Fibroblast of gingiva (primary cell): ENCODE measurements at places on chromosomes 5 and 9.
A peak's percentile ranks its signal among the peaks of the same experiment; 100 is the strongest.

GRCh38 chr5:134175921-134176510 lies 734 bp downstream of the SKP1 start:
- DNase-seq = no peak

- no peak for DNase-seq
Measured at GRCh38 chr5:105617436-105618215, 2053.1 kb downstream of the EFNA5 start.

DNA sequence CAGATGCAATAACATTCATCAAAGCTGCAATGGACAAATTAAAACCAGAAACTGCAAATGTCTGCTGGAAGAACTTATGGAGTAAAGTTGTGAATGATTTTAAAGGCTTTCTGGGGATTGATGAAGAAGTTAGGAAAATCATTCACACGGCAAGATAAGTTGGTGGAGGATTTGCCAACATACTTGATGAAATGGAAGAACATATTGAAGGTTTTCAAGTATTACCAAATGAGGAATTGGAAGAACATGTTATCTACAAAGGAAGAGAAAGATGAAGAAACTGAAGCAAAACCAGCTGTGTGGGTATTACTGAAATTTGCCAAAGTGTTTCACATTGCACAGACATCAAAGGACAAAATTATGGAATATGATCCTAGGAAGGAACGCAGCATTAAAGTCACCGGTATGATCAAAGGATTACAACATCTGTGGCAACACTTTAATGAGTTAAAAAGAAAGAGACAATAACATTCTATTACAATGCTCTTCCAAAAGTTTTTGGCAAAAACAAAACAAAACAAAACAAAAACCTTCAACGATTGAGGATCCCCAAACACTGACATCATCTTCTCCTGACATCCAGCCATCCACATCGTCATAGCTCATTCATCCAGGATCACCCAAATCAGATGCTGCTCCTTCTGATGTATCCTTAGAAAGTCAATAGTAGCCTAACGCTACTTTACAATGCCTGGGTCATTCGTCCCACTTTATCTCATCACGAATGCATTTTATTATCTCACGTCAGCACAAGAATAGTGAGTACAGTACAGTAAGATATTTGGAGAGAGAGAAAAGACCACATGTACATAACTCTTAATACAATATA lies 61.3 kb upstream of the SMC5 start:
- DNase-seq = no peak

GRCh38 chr9:87233899-87234455 lies 263.7 kb upstream of the DAPK1 start:
- no peak for DNase-seq

- DNase-seq = peak; percentile 63
Measured at GRCh38 chr9:134386951-134387831, 60.9 kb downstream of the RXRA start.

DNA sequence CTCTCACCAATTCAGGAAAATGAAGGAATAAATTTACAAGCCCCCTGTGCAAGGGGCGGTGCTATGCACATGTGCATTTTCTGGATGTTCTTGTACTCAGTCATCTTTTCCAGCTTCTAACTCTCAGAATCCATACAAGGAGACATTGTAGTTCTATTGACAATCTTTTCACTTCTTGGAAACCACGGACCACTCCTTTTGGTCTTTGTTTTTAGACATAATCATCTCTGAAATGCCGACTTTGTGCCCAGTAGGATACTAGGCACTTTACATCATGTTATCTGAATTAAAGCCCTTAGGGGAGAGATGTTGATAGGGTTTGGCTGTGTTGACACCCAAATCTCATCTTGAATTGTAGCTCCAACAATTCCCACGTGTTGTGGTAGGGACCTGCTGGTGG lies 322.6 kb upstream of the WWC1 start:
- no peak for DNase-seq

DNA sequence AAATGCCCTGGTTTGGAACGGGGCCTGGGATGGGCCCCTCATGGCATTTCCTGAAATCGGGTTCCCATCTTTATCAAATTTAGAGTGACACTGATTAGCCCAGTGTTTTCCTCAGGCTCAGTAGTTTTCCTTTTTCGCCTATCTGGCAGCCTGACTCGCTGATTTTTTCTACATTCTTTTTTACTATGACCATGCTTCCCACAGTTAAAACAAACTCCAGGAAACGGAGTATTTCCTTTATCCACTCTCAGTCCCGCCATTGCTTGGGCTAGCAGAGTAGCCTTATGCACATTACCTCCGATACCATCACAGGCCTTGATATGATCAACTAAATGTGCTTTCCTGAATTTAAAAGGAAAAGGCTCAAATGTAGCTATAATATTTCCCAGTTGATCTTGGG lies 5.5 kb downstream of the OR1Q1 start:
- no peak for DNase-seq

DNA sequence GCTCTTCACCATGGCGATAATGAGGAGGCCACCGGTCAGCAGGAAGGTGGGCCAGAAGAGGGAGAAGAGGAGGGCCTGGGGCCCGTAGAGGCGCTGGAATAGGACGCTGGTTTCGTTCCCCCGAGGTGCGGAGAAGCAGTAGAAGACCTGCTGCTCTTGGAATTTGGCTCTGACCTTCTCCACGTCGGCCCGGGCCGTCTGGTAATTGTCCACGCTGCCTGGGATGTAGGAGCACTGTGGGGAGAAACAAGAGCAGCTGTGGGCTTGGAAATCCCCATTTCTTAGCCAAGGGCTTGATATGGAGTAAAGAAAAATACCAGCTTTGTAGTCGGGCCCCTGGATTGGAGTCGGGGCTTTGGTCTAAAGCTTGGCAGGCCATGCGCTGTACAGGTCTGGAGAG lies 10.4 kb downstream of the KCNMB1 start:
- DNase-seq = no peak

- DNase-seq = no peak
Measured at GRCh38 chr5:60718166-60718892, 18.4 kb upstream of the DEPDC1B start.

GRCh38 chr5:77129391-77129990 lies 42.4 kb upstream of the ZBED3 start:
- no peak for DNase-seq

GRCh38 chr5:72510610-72511181 lies 3.5 kb upstream of the ZNF366 start:
- peak; percentile 90 for DNase-seq

DNA sequence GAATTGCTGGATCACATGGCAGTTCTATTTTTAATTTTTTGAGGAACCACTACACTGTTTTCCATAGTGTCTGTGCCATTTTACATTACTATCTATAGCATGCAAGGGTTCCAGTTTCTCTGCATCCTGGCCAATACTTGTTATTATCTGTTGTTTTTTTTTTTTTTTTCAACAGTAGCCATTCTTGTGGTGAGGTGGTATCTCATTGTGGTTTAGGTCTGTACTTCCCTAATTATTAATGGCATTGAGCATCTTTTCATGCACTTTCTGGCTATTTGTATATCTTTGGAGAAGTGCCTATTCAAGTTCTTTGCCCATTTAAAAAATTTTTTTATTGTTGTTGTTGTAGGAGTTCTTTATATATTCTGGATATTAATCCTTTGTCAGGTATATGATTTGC lies 97.7 kb downstream of the GDNF start:
- no peak for DNase-seq

- peak; percentile 70 for DNase-seq
Measured at GRCh38 chr5:150137997-150138396, 17.6 kb downstream of the PDGFRB start.

DNA sequence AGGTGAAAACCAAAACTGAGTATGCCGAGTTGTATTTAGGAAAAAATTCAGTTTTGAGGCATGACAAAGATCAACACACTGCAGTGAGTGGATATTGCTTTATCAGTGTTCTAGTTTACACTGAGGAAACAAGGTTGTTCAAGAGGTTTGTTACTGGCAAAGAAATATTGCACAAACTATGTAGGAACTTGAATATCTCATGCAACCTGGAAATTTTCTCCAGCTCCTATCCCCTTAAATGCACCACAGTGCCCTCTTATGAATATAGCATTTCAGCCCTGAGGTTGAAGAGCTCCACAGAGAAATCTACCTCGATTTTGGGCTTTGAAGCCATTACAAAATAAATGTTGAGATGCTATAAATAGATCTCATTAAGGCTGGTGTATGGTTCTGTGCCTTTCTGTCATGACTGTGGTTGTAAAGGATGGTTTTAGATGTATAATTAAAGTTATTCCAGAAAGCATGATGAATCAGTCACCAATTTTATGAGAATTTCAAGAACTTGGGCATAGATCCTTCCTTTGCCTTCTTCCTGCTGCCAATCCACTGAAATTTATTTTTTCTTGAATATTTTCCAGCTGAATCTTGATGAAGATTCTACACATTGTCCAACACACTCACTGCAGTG lies 159.3 kb downstream of the SPATA31D1 start:
- DNase-seq = peak; percentile 57

- DNase-seq = peak; percentile 12
Measured at GRCh38 chr5:66080664-66081063, 63.4 kb upstream of the SREK1 start.

GRCh38 chr9:89745601-89746376 lies 141.0 kb downstream of the GADD45G start:
- DNase-seq = no peak

DNA sequence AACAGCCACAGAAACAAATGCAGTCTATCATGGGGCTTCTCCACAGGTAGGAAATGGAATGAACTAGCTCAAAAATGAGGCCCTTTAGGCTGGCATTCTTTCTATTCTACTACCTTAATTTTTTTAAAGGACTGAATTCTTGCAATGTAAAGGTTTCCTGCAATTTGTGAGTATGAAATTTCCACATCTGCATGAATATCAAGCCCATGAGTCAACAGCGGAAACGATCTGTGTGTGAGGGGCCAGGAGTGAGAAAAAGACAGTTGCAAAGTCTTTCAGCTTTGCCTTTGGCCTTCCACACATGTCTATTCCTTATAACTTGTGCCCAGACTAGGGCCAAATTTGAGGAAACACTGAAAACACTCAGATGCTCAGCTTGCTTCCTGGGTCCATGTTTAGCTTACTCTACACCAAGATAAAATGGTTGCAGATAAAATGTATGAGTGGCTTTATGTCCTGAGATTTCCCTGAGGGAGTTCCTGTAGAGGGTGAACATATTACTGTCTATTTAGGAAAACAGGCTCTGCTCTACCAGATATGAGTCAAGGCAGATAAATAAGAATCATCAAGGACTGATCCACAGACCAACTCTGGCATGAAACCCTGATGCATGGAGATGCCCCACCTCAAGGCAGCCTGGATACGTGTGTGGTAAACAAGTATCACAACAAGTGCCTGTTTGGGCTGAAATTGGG lies 46.5 kb downstream of the RETREG1 start:
- peak; percentile 7 for DNase-seq

GRCh38 chr5:103542441-103542840 lies 20.1 kb downstream of the NUDT12 start:
- DNase-seq = no peak

DNA sequence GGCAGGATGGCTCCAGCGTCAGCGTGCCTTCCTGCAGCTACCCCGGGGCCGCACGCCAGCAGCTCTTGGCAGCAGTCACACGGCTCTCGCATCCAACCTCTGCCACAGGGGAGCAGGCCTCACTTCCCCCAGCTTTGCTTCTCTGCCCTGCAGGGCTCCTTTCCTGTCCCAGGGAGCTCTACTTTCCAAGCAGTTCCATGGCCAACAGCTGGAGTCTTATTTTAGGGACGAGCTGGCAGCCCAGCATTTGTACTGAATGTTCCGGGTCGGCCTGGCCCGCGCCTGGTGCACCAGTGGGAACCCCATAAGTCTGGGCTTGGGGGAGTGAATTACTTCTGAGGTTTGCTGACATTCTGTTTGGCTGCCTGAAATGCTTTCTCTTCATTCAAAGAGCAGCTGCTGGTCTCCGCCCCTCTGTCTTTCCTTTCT lies 34.6 kb downstream of the GADD45G start:
- no peak for DNase-seq

DNA sequence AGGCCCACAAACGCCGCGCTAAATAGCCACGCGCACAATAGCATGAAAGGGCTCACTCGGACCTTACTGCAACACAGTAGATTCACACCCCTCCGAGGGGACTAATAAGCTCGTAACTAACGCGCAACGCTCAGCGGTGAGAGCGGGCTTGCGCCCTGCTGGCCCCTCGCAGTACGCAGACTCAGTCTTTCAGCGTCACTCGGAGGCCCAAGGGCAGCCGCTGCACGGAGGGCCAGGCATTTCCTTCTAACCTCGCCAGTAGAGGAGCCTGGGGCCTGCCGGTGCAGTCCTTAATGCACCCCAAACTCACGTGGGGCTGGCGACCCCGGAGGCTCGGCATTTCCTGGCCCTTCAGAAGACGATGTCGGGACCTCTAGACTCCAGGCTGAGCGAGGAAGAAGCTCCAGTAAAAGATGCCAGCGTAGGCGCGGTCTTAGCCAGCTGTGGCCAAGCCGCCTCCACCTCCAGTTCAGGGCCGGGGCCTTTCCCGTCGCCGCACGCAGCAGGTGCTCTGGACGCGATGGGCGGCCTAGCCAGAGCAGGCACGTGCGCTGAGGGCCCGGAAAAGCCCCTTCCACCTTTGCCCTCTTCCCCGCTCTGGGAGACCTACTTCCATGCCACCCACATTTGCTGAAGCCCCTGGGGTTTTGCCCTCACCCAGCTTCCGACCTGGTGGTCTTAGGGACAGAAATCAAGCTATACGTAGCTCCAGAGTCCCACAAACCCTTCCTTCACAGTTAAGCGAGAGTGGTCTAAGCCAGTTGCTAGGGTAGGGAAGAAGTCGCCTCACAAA lies 38.3 kb upstream of the TIFAB start:
- DNase-seq = no peak

DNA sequence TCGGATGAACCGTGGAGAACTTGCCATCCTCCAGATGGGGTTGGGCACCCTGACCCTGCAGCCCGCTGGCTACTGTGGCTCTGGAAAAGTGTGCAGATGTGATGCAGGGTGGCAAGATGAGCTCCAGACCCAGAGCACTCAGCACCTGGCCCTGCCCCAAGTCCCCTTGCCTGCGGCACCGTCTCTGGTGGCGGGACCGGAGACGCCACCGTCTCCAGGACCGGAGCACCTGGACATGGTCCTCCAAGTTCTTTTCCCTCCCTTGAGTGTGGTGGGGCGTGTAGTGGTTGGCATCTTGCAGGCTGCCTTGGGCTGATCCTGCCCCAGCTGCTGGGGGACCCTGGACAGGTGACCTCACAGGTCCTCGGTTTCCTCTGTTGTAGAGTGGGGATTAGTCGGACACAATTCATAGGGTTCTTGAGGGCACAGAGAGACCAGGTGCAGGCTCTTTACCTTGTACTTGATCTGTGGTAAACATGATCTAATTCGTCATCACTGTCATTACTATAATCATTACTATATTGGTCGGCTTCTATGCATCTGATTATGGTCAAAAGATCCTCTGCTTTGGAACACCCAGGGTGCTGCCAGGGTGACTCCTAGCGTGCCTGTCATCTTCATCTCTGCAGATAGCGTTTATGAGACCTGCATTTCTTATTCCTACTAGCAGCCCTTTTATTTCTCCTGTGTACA lies 83.5 kb downstream of the COL5A1 start:
- no peak for DNase-seq

GRCh38 chr9:91006046-91006445 lies 204.4 kb downstream of the SYK start:
- no peak for DNase-seq
